ENCODE measurements at places on chromosomes 2 and 18.

DNA sequence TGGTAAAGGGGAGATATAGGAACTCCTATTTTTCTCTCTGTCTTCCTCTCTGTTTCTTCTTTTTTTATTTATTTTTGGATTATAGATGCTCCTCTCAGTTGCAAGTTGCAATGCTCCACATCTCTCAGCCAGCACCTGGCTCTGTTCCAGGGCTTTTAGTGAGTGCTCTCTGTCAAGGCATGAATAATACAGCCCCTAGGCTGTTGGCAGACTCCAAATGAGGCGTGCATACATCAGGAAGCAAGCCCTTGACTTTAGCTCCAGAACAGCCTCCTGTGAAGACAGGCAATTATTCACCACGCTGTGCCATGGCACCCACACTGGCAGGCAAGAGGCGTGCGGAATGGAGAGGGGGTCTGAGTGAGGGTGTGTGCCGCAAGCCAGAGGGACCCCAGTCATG lies 228.1 kb upstream of the PXDN start:
- no peak for DNase-seq

DNA sequence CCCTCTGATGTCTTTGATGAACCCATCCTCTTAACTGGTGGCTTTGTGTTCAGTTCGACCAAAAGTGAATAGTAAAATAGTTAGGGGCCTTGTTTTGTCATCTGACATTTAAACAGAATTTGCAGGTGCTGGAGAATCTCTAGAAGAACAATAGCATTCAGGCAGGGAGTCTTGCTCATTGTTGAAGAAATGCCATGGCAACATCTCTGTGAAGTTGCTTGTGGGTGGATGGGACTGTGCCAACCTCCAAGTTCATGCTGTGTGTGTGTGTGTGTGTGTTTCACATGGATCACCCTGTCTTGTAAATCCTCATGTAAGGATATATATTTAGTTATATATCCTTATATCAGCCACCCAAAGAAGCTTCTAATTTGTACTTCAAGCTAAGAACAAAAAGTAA lies 66.7 kb downstream of the SKA1 start:
- DNase-seq, result no peak

DNA sequence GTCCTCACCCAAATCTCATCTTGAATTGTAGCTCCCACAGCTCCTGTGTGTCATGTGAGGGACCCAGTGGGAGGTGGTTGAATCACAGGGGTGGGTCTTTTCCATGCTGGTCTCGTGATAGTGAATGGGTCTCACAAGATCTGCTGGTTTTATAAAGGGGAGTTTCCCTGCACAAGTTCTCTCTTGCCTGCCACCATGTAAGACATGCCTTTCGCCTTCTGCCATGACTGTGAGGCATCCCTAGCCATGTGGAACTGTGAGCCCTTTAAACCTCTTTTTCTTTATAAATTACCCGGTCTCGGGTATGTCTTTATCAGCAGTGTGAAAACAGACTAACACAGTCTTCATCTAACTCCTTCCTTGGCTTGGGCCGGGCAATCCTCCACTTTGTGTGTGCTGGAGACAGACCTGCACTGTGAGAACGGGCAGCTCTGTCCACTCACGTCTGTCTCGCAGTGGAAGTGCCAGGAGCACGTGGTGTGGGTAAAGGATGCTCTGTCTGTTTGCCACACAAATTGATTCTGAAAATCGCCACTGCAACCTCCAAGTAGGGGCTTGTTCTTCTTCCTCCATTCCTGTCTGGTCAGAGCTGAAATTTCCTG lies 47.6 kb upstream of the OTOS start:
- no peak for DNase-seq

DNA sequence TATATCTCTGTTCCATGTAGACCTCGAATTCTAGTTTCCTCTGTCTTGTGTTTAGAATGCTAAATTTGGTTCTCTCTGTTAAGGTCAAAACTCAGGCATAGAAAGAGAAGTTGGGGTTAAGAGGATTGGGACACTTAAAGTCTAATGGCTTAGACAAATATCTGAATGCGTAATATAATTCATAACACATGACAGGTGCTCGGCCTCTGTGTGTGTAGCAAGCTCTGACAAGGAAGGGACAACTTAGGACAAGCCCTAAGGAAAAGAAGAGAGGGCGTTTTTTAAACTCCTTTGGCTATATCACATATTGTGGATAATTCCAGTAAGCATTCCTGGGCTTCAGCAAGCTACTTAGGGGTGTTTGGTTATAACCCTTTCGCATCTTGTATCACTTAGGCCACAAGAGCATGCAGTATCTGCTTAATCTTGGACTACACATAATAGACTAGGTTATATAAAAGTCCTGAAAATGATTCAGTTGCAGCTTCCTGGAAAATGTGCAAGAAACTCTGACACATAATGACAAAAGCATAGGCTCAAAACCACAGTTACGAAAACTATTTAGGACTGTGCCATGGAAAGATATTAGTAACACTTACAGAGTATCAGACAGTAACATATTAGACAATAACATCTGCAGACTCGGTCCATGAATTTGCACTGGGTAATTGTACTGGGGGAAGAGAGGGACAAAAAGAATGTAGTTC lies 16.1 kb upstream of the CREB1 start:
- no peak for DNase-seq

GRCh38 chr2:61015976-61016375 lies 1.5 kb upstream of the PEX13 start:
- DNase-seq, result no peak

DNA sequence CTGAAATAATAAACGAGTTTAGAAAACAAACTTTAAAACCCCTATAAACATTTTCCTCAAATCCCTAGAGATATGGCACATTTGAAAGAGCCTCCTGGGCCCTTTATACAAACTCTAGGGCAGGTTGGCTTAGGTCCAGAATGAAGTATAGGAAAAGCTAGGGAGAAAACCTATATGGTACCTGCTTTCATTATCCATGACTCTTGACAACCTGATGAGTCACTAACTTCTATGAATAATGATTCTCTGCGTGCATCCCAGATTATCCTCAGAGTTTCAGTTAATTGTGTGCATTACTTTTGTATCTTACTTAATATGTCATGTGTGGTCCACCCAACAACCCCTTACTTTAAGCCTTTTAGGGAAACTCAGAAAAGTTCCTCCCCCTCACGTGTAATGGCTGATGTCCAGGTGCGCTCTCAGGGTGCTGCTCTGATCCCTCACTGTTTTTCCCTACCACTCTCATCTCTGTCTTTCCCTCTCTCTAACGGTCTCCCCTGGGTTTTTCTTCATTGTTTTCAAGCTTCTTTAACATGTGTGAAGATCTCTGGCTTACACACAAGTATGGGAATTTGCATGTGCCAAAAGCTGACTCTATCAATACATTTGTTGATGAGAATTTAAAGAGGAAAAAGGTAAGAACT lies 78.5 kb downstream of the LRP1B start:
- no peak for DNase-seq

DNA sequence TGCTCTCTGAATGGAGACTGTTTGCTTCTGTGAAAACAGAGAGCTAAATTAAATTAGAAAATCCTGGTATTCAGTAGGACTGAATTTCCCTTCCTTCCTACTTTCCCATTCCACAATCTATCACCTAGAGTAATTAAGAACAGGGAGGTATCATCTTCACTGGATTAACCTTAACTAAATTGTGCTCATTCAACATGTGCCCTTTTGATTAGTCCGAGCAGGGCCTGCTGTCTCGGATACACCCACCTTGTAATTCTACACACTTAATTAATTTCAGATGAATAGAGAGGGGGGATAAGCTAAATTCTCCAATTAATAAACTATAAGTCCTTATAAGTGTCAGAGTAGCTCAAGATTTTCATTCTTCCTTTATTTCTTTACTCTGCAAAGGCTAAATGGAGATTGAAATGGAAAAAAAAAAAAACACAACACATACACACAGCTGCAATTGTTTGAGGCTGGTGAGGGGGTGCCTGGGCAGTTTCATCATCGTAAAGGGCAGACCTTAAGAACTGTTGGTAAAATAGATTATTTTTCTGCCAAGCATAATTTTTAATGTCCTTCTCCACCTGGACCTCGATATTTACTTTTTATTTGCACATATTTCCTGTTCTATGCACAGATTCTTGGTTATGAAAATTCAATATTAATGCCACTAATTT lies 157.1 kb upstream of the SIX2 start:
- no peak for DNase-seq

GRCh38 chr2:224650815-224651439 lies 65.2 kb downstream of the CCDC195 start:
- no peak for DNase-seq

DNA sequence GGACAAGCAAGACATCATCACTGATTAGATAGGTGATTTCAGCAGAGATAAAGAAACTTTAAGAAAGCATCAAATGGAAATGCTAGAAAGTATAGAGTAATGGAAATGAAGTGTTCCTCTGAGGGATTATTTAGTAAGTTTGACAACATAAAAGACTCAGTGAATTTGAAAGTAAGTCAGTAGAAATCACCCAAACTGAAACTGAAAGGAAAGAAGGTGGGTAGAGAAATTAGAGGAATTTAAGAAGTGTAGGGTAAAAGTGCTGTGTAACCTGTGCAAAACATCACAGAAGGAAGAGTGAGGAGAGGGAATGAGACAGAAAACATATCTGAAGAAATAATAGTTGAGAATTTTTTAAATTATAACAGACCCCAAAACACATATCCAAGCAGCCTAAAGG lies 343.1 kb downstream of the CBLN2 start:
- DNase-seq, result no peak

- DNase-seq, result no peak
These were observed 27.0 kb upstream of the CASP8 start for GRCh38 chr2:201233192-201233811.

GRCh38 chr2:124426625-124427024 lies 401.5 kb downstream of the CNTNAP5 start:
- no peak for DNase-seq

- DNase-seq, result no peak
These were observed 518.3 kb downstream of the XIRP2 start for GRCh38 chr2:167406558-167406957.

- DNase-seq, result no peak
These were observed 30.2 kb downstream of the RBM45 start for GRCh38 chr2:178142274-178143065.

DNA sequence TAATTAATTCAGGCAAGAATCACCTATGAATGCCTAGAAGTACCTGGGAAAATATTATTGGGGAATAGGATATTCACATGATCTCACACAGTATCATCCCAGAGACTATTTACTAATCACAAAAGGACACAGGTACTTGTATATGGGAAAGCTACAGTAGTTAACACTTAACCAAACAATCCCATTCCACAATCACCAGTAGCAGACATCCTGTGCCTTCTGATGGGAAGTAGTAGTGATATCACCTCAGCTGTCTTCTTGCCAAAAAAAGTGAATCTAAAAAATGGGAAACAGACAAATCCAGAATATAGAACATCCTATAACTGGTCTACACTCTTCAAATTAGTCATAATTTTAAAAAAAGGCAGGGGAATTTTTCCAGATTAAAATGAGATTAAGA lies 75.6 kb upstream of the CCDC150 start:
- no peak for DNase-seq

DNA sequence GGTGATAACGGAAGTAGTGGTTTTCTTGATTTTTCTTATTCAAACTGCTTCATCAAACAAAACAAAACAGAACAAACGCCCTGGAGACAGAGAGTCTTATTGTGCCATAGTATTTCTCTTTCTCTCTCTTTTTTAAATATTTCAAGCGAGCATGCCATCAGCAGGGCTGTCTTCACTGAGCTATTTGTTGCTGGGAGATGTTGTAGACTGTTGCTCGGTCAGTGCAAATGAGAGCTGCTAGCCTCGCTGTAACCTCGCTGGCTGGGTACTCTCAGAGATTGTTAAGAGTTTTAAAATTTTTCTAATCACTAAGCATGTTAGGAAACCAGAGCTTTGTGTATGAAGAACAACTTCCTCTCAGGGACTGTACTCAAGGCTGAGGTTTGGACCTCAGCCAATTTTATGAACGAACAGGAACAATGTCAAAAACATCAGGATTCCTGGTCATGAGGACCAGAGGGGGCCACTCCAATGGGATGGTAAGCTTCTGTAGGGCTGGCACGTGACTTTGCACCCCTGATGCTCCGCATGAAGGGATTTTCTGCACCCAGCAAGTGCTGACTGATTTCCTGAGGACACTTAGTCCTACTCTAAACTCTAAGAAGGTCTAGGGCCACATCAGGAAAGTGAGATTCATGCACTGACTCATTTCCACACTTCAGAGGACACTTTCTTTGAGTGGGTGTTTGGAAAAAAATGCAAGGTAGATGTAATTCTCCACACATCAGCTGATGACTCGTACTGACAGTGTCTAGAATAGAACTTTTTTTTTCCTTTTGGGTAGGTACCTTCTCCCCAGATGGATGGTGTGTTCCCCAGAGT lies 59.8 kb upstream of the IL1R1 start:
- no peak for DNase-seq

GRCh38 chr18:53789376-53790247 lies 434.9 kb downstream of the MBD2 start:
- no peak for DNase-seq

DNA sequence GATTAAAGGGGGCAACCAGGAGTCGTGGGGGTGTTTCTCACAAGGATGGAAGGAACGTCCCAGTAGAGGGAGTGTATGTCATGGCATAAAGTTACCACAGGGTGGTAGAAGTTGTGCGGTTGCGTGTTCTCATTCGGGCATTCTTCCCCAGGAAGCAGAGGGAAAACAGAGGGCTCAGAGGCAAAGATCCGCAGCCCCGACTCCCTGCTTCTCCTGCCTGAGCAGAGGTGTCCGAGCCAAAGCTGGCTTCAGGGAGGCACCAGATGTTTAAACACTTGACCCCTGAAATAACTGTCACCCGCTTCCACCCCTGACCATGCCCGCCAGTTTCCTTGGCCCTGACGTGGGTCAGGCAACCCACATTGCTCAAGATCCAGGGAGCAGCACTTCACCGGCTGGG lies 83.7 kb downstream of the EN1 start:
- DNase-seq, result no peak

DNA sequence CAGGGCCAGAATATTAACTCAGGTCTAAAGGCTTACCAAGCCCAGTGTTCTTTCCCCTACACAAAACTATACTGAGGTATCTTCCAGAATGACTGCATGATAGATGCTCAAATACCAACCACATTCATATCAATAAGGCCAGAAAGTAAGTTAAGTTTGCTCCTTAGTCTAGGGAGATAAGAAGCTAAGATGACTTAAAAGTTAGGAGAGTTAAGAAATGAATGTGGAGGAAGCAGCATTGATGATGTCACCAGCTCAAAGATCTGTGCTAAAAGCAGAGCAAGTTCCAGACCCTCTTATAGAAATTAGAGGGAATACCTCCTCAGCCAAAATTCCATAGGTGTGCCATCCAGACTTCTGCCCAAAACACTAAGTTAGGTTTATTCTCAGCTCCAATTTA lies 6.1 kb downstream of the PPP4R1 start:
- no peak for DNase-seq

- DNase-seq, result no peak
These were observed 163.7 kb downstream of the CTIF start for GRCh38 chr18:48702346-48703027.

DNA sequence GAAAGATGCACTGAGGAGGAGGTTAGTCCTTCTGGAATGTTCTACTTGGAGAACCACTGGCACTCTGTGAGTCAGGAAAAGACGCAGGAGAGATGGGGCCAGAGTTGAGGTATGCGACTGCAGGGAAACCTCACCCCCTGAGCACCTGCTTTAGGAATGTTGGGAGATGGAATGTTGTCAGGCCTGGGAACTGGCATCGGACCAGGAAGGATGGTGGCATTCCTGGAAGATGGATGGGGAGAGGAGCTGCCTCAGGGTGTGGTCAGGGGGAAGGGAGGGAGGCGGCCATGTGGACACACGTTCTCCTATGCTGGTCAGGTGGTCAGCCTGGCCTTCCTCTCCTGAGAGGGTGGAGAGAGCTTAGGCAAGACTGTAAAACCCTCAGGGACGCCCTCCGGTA lies 146.3 kb downstream of the CELF4 start:
- no peak for DNase-seq

- DNase-seq, result no peak
These were observed 40.8 kb upstream of the FRZB start for GRCh38 chr2:182907081-182907830.

Measured in thoracic aorta (tissue), 2 donors.